ENCODE measurements at places on chromosomes 16 and 17.

GRCh38 chr17:2054512-2055291 lies at the start of gene HIC1:
Gene HIC1 (plus strand): TSS chr17:2055103. CDS start chr17:2056691, 1,588 bp downstream.
- peak; percentile 67 for DNase-seq

DNA sequence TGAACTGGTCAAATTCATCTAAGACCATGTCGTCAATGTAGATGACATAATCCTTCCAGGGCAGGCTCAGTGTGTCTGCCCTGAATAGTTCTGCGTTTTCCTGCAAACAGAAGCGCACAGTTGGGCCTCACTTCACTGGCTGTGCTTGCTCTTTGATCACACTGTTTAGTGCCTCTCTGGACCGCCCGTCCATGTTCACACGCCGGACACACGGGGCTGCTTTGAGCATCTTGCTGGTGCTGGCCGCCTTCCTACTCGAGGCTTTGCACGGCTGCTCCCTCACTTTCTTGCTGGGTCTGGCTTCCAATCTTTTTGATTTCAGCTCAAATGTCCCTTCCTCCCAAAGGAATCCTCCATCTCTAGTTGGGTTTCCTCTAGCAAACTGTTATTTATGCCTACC lies 37.4 kb downstream of the DNAH17 start:
- DNase-seq, result no peak

GRCh38 chr16:50644729-50645128 lies 36.4 kb downstream of the SNX20 start:
- no peak for DNase-seq

DNA sequence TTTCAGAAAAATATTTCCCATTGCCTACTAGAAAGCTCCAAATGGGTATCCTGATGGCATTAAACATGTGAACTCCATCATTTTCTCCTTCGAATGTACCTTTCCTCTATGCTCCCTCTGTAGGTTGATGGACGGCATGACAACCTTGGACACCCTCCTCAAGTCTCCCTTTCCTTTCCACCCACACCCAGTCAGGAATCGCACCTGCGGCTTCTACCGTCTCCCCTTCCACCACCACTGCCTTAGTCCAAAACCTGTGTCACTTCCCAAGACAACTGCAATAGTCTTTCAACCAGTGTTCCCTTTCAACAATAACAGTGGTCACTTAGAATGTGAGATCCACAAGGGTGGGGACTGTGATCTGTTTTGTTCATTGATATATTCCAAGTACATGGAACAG lies 233.1 kb upstream of the AXIN2 start:
- no peak for DNase-seq

- no peak for DNase-seq
Observed at GRCh38 chr17:46071796-46072195, 72.7 kb downstream of the STH start.

- DNase-seq, result no peak
Observed at GRCh38 chr16:87601401-87601981, 817 bp upstream of the JPH3 start.

DNA sequence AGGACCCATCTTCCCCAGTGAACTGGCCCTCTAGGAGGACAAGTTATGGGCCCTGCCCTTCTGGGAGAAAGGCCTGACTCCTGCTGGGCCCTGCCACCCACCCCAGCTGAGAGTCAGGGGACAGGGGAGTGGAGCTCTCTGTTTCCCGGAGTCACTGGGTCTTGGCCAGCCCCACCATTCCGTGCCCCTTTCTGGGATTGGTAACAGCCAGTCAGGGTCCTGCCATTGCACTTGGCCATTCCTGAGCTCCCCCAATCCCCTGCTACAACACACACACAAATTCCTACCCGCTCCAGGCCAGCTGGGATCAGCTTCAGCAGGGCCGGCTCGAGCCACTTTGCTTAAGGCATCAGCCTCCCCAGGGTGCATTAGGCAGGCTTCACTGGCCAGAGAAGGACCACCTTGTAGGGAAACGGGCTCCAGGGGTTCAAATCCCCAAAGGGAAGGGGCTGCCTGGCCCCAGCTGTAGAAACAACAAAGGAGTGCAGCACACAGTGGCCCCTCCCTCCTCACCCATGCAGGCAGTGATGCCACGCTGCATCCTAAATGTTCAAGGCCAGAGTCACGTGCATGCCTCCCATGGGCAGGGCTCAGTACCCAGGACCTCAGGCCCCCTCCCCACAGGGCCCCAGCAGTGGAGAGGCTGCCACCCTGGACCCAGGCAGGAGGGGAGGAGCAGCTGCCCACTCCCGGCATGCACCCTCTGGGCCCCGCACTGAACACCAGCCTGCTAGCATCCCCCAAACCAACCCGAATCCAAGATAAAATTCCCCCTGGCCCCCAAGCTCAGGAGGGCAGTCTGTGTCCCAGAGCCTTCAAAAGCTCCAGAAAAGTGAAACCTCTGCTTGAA lies 37.7 kb downstream of the C16orf78 start:
- DNase-seq, result no peak

GRCh38 chr17:69864462-69864861 lies 210.6 kb upstream of the KCNJ16 start:
- DNase-seq, result no peak

All from stimulated activated CD4-positive, alpha-beta T cell treated with anti-CD3 and anti-CD28 coated beads, Interleukin-15, amount 100 ng/mL, for 1 hour (primary cell).